Activated T-cell treated with anti-CD3 and anti-CD28 coated beads, Interleukin-2, amount 50 U/mL, for 1 hour (primary cell): ENCODE measurements at places on chromosomes 12 and 14.

GRCh38 chr14:85663256-85663655 lies 133.3 kb downstream of the FLRT2 start:
- no peak for DNase-seq

GRCh38 chr12:51374856-51375255 lies 16.4 kb downstream of the GALNT6 start:
- DNase-seq = no peak

DNA sequence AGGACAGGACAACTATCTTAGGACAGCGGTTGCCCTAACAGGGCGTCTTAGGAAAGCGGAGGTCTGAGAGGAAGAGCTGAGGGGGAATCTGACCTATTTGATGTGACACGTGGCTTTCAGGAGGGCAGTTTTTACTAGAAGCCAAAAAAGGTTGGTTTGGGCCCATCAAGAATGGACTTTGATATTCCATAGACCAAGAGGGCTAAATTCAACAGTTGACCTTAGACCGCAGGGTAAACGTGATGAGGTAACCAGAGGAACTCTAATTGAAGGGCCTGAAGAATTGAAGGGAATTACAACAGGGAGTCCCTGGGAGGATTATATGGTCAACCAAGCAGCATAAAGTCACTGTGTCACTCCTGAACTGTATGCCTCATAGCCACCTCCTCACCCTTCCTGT lies 11.5 kb downstream of the C1S start:
- no peak for DNase-seq

DNA sequence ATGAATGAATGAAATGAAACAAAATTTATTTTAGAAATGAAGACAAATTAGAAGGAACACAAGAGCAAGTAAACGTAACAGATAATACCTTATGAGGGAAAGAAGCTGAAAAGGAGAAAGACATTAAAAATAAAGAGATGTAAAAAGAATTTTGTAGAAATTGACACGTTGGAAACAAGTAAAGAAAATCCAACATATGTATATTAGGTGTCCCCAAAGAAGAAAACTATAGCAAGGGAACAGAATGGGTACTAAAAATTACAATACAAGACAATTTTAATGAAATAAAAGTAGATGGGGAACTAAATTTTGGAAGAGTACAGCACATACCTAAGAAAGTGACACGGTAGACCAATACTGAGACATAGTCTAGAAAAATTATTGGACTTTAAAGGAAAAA lies 16.7 kb downstream of the DNM1L start:
- no peak for DNase-seq

DNA sequence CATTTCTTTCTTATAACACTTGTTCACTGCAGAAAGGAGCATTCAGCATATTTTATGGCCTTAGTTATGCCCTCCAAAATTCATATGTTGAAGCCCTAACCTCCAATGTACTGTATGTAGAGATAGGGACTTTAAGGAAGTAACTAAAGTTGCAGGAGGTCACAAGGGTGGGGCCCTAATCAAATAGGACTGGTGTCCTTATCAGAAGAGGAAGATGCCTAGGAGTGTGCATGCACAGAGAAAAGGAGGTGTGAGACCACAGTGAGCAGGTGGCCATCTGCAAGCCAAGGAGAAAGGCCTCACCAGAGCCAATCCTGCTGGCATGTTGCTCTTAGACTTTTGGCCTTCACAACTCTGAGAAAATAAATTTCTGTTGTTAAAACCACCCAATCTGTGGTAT lies 12.9 kb upstream of the E2F7 start:
- DNase-seq = no peak

- DNase-seq = no peak
Observed at GRCh38 chr12:16608946-16609539, 3.1 kb upstream of the LMO3 start.

- no peak for DNase-seq
Observed at GRCh38 chr12:102281231-102281630, 83.6 kb upstream of the PMCH start.

GRCh38 chr12:40911676-40912075 lies 219.4 kb downstream of the CNTN1 start:
- no peak for DNase-seq

DNA sequence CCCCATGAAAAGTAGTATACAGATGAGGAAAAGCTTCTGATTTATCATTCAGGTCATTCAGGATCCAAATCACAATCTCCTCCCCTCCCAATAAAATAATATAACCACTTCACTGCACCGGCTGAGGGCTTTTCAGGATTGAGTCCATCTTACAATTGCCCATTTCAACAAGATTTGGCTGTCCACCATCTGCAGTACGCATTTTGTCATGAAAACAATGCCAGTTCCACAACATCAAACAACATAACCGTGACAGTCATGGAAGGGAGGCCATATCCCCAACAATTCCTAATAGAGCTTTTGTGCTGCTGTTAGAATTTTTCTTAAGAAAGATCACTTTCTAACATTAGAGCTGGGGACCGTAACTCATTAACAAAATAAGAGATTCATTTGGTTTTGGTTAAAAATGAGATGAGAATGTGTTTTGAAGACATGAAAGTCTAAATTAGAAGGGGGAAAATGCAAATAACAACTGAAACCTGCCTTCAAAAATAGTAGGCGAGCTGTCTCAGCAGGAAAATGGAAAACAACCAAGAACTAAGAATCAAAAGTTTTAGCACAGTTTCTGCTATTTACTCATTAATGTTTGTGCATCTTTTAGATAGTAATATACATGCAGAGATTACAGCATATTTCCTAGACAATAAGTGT lies 38.3 kb upstream of the TMTC2 start:
- no peak for DNase-seq

DNA sequence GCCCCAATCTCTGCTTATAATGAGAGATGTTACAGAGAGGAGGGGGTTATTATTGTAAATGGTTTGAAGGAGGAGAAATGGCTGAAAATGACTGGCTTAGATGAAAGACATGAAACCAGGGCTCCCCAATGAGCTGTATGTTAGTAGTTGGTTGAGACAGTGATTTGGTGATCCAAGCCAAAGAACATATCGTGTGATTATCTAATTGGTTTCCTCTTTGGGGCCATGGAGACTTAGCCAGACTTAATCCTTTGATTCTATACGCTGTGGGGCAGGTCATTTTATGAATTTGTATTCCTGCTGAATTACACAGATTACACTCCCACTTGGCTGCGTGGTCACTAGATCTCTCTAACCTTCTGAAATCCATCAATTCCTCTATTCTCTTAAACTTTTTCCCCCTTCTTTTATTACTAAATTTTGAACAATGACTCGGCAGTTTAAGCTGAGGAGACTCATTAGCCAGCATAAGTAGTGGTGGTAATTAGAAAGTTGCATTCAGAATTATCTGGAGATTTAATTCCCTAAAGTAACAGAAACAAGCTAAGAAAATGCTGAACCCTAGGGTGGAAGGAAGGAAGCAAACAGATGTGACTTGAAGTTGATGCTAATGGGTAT lies 5.3 kb downstream of the TTC8 start:
- DNase-seq = no peak

DNA sequence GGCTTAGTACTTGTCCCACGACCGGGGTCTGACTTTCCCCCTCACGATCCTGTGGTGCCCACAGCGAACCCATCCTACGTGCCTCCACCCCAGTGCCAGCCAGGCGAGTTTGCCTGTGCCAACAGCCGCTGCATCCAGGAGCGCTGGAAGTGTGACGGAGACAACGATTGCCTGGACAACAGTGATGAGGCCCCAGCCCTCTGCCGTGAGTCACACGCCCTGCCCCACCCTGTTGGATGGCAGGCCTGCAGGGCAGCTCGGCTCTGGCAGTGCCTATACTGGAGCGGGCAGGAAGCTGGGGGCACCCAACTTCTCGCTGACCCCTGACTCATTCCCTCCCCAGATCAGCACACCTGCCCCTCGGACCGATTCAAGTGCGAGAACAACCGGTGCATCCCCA lies 18.3 kb upstream of the LRP1-AS start:
- no peak for DNase-seq

- no peak for DNase-seq
Observed at GRCh38 chr12:93002293-93003054, 73.4 kb upstream of the EEA1 start.

DNA sequence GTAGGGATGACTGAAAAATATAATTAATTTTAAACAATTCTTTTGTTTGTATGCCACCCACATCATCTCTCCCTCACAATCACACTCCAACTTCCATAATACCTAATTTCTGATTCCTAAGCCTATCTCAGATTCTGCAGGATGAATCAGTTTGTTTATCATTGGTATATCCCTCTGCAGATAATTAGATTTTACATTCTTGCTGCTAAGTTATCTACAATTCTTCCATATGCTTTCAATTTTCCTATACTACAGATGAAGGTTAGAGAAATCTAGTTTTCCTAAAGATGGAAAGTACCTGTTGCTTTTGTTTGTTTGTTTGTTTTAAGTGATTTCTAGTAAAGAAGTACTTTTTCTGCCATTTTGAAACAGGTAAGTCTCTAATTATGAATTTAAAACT lies 105.3 kb downstream of the ANKS1B start:
- no peak for DNase-seq

DNA sequence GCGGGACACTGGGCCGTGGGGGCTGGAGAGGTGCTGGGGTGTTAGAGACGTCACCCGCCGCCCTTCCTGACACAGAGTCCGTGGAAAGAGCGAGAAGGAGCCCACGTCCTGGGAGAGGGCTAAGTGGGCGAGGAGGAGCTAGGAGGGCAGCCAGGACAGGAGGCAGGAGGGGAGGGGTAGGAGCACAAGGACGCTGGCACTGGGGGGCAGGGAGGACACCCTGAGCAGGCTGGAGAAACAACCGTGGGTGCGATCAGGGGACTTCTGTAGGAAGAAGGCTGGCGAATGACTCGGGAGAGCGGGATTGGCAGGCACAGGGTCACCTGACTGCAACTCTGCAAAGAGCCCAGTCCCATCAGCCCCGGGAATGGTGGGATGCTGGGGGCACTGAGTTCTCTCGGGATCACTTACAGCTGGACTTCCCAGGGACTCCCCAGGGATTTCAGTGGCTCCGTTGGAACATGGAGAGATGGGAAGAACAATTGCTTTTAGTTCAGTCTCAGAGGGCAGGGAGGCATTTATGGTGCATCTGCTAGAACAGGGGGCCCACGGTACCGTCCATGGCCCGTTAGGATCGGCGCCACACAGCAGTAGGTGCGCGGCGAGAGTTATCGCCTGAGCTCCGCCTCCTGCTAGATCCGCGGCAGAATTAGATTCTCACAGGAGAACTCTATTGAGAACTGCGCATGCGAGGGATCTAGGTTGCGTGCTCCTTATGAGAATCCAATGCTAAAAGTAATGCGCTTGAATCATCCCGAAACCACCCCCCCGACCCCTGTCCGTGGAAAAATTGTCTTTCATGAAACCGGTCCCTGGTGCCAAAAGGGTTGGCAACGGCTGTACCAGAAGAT lies 24.3 kb downstream of the UBR7 start:
- no peak for DNase-seq

DNA sequence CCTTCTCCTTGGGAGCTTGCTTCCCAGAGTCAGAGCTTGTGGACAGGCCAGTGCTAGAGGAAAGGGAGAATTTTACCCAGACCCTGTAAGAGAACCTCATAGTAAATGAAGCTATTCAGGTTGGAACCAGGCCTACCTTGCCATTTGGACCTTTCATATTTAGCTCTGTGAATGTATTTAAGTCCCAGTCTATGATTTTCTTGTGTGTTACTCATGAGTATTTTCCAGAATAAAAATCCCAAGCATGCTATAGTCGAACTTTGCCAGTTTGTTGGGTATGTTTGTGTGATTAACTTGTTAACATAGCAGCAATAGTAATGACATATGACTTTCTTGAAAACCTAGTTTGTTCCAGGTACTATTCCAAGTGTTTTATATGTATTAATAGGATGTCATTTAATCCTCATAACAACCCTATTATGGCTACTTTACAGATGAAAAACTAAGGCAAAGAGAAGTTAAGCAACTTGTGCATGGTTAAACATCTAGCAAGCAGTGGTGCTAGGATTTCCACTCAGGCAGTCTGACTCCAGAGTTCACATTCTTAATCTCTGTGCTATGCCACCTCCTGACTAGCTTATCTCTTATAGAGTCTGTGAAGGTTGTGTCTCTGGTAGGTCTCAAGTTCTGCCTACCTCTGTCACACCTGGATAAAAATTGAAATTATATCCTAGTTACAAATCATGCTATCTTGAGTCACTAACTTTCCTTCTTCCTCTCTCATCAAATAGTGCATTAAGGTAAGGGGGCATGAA lies 47.9 kb upstream of the GARIN2 start:
- no peak for DNase-seq

DNA sequence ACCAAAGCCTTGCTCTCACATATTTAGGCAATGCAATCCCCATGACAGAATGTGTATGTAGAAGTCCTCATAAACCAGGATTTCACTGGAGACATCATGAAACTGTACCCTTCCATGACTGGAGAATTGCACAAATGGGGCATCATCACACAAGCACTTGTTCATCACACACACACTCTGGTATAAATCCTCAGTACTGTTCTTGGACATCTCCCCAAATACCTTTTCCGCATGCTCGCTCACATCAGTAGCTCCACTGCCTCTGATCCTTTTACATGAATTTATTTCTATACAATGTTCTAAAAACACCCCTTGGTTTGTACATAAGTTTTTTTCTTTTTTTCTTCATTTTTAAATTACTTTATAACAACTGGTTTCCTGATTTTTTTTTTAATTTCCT lies 3.3 kb upstream of the ING4 start:
- no peak for DNase-seq

GRCh38 chr14:51396222-51396815 lies 156.3 kb downstream of the TMX1 start:
- DNase-seq = no peak

- DNase-seq = no peak
Observed at GRCh38 chr12:70627677-70628076, 9.6 kb downstream of the PTPRB start.

GRCh38 chr14:81382517-81383225 lies 17.5 kb downstream of the STON2 start:
- no peak for DNase-seq

DNA sequence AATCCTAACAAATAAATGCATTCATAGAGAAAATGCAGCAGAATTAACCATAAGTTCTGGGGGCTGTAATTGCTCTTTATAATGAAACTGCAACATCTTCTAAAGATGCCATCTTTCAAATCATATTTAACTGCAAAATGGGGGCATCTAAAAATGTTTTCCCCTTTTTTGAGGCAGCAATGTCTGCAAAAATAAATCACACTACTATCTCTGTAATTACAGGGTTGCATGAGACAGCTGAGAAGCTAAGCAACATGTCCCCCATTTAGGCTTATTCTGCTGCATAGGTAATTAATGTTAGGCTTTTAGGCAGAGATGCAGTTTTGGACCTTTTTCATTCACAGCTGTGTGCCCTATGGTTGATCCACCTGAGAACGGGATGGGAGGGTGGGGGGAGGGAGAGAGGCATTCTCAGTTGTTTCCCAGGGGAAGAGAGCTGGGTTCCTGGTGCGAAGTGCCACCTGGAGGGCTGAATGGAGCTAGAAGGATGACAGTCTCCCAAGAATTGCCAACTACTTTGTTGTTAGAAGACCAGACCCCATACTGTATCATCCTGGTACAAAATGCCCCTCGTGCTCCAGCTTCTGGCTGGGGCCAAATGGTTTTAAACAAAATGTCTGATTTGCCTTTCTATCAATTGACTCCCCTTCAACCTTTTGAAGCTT lies 154.2 kb downstream of the APAF1 start:
- no peak for DNase-seq
